Esophagus squamous epithelium (tissue), 5 donors: ENCODE measurements at places on chromosomes 12 and 14. TPM values are rescaled to one million over a fixed set of nuclear protein-coding genes. Genes with fewer than 3 reads are reported as not detected.

METAP2 gene
- 52.1 TPM for total RNA-seq

GPN3 gene
- 15.4 TPM for total RNA-seq

CBLN3 gene
- total RNA-seq, result not detected

KCNH3 gene
- total RNA-seq, result not detected

C12orf54 gene
- total RNA-seq, result not detected

OR4E2 gene
- not detected for total RNA-seq

SERPINA4 gene
- not detected for total RNA-seq

NACA gene
- total RNA-seq, result 1,907 TPM

AQP6 gene
- total RNA-seq, result not detected

SUDS3 gene
- 55.0 TPM for total RNA-seq
